NCI-H1436 (cell line): ENCODE measurements at places on chromosomes 11 and 22.

DNA sequence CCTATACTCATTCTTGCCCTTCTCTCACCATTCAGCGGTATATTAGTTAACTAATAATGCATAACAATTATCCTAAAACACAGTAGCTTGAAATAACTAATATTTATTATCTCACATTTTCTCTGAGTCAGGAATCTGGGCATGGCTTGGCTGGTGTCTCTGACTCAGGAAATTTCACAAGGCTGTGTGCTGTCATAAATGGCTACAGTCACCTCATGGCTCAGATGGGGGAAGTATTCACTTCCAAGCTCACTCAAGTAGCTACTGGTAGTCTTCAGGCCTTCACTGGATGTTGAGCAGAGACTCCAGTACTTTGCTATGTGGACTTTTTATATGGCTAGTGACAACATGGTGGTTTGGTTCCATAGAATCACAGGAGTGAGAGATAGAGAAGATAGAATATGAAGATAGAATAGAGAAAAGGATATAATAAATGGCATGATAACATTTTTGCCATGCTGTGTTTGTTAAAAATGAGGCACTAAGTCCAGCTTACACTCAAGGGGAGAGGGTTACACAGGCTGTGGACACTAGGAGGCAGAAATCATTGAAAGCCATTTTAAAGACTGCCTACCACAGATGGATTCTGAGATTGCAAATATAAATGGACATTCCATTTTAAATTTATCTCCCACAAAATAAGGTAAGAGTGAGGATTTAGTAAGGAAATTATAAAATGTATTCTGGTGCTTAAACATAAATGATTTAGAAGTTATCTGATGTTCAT, 997.8 kb upstream of the CHORDC1 start:
- DNase-seq = no peak

- no peak for DNase-seq
Measured at GRCh38 chr11:122803716-122804115, 34.6 kb upstream of the CRTAM start.

DNA sequence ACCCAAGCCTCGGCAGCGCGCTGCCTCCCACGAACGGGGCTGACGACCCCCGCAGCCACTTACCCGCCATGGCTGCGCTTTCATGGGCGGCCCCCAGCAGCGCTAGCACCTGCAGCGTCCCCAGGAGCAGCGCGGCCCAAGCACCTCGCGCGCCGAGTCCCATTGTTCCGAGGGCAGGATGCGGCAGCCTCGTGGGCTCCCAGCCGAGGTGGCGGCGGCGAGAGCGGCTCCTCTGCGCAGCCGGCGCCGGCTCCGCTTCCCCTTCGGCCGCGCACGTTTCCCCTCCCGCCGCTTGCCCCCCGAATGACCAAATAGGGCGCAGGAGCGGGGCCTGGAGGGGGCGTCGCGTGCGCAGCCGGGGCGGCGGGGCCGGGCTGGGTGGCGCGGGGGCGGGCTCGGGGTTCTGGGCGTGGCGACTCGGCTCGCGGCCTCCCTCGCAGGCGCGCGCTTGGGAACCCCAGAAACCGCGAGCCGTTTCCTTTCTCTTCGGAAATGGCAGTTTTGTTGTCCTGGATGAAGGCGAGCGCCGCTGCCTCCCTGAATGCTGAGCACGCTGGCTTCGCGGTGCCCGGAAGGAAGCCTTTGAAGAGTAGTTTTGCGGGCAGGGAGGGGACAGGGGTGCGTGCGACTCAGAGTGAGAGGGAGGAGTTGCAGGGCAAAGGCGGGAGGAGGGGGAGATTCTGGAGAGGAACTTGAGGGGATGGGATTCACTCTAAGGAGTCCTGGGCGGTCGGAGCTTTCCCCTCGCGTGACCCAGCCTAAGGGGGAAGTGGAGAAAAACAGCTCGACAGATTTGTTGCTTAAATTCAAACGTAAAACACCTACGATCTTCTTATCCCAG, at the start of gene TMEM123:
TSS of gene TMEM123 (minus strand) at position 305 of the 841 bp plus-strand sequence. CDS start at position 163, 142 bp downstream.
- DNase-seq = peak; percentile 78

- no peak for DNase-seq
Measured at GRCh38 chr11:45411228-45411946, 125.2 kb upstream of the SYT13 start.
